ENCODE measurements at places on chromosomes 11 and 22.
A peak's percentile ranks its signal among the peaks of the same experiment; 100 is the strongest.

- no peak for DNase-seq
Observed at GRCh38 chr11:71356280-71356876, 91.8 kb downstream of the DHCR7 start.

DNA sequence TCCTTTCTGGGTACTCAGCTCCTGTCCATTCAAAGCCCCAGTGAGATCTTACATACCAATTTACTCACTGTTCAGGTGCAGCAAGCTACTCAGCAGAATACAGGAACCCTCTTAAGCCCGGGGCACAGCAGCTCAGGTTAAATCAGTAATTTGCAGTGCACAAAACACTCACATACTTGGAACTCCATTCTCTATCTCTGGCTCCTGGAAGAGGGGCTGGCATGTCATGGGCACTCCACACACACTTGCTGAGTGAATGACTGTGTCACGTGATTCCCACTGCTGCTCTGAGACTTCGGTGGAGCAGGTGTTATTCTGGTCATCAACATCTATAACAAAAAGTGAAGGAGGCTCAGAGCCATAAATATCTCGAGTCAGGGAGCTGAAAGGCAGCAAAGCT lies 157.3 kb upstream of the BDNF start:
- DNase-seq = no peak

DNA sequence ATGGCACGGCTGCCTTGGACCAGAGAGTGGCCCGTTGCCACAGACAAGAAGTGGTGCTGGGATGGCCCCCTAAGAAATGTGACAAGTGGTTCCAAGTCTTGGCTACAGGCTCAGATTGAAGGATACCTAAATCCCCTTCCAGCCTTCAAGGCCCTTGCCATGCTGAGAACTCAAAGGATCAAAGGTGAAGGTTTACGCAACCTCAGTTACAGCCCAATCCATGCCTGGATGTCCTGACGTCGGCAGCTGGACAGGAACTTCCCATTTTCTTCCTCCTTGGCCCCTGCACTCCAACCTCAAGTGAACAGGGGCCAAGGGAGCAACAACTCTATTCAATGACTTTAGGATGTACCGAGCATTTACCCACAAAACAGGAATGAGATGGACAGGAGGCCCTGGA lies 95.4 kb downstream of the DHCR7 start:
- DNase-seq = no peak

DNA sequence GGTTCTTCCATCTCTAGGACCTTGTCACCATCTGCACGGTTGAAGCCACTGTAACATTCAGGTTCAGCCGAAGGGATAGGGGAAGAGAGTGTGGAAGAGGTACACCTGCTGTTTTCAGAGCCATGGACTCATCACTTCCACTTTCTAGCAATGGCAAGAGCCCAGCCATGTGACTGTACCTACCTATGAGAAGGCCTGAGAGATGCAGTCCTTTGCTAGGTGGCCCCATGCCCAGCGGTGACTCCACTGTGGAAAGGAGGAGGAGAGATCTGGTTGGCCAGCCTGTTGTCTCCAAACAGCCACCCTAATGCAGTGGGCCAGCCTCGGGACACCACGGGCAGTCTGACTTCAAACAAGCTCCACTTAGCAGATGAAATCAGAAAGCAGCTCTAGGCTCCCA lies 16.0 kb downstream of the RASD2 start:
- DNase-seq = no peak

GRCh38 chr22:33476206-33476605 lies 418.0 kb upstream of the SYN3 start:
- DNase-seq = no peak

- DNase-seq = no peak
Observed at GRCh38 chr11:120563703-120564572, 52.4 kb downstream of the GRIK4 start.

GRCh38 chr11:133082453-133082781 lies 449.9 kb downstream of the OPCML start:
- DNase-seq = no peak

- no peak for DNase-seq
Observed at GRCh38 chr11:20353829-20354434, 9.6 kb upstream of the HTATIP2 start.

GRCh38 chr11:72552399-72552910 lies 118.1 kb upstream of the CLPB start:
- DNase-seq = no peak

DNA sequence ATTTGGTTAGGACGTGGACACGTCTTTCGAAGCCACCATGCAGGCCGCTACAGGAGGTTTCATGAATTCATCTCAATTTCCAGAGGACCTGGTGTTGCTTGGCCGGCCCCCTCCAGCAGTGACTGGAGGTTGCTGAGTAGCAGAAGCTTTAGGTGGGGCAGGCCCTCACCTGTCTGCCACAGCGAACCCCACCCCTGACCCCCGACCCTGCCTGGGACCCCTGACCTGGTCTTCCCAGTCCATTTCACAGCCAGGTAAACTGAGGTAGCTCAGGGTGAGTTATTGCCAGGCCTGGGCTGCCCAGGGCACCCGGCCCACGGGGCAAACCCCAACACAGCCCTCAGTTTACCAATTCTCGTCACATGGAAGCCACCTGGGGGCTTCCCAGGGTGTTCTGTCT lies 39.1 kb upstream of the SMIM38 start:
- no peak for DNase-seq

DNA sequence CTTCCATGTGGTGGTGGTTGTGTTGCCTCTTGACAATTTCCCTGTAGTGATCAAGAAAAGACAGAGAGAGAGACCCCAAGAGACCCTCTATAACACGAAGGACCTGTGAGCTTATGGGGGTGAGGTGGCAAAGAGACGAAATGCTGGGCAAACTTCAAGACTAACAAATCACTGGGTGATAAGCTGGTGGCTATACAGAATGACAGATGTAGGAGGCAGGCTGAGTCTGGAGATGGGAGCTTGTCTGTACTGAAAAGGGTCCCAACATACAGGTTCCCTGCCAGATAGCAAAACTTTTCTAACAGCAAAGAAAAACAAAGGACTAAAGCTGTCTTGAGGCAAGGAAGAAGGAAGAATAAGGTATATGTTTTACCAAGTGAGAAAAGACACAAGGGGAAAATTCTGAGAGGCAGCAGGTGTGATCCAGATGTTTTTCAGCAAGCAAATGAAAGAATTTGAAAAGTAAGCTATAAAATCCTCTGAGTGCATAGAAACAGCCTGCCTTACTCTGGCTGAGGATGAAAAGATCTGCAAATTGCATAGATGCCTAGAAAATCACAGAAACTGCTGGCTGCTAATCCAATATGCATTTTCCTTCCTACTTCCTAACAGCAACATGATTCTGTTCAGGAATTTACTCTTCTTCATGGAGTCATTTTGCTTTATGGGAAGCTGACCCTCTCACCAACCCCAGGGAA lies 21.9 kb upstream of the LYVE1 start:
- DNase-seq = no peak

DNA sequence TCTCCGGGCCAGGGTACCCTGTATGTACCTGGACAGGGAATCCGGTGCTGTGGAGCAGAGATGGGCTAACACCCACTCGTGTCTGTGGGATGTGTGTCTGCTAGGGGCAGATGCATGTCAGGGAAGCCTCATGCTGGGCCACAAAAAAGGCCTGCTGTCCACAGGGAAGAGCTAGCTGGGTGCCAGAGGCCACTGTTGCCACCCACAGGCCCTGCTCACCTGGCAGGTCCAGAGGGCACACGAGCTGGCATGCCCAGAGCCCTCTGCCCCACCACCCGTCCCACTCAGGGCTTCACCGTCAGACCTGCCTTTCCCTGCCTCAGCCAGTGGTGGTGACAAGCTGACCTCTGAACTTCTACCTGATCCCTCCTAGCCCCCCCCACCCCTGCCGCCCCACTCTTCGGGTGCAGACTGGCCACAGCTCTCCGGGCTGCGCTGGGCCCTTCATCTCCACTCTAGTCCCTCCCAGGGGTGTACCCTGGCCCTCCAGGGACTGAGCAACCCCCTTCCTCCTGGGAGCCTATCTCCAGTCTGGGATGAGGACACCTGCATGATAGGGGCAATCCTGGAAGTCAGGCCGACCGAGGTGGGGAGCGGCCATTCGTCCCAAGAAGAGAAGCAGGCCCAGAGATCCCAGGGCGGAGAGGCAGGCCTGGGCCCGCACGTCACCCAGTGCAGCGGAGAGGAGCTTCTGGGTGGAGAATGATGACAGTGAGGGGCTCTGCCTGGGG lies 1.4 kb downstream of the SLC25A22 start:
- DNase-seq = no peak

- DNase-seq = no peak
Observed at GRCh38 chr11:3613998-3614741, 27.6 kb downstream of the ART5 start.

DNA sequence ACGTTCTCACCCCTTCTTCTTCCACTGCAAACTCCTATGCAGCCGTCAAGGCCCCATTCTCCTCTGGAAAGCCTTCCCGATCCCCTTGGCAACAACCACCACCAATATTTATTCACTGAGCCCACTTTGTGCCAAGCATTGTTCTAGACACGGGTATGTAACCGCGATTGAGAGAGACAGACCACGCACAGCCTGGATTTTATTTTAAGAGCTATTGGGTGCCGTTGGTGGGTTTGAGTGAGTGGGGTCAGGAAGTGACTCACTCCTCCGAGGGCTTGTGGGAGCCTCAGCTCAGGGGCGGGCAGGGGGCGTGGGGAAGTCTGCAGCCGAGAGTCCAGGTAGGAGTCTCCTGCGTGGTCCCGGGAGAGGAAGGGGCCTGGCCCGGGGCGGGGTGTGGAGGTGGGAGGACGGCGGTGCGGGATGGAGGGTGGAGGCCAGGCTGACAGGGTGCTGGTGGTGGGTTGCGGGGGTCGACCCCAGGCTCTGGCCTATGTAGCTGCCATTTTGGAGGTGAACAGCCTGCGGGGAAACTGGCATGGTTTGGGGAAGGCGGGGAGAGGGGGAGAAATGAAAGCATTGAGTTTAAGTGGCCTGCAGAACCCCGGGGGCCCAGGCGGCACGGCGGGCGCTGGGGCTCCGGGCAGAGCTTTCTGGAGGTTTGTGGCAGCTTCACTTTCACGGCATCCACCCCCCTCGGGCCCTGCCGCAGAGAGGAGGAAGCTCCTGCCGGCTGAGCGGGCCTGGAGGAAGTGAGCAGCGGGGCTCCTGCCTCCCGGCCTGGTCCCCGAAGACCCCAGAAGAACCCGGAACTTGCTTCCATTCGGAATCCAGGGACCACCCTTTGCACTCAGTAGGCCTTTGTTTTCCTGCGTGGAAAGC lies 547 bp downstream of the PARVG start:
- DNase-seq = peak; percentile 75

DNA sequence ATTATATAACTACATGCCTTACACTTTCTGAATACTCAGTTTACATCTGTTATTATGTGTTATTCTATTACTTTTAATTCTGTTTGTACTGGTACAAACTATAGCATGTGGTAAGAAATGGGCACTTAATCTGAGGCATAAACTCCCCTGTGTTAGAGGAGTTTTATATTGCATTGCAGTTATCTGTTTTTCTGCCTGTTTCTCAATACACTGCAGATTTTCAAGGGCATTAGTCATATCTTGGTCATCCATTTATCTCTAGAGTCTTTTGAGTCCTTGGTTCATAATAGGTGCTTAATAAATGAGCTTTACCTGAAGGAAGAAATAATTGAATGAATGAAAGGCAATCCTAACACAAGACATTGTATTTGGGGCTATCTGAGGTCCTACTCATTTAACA lies 182.9 kb upstream of the CTSC start:
- DNase-seq = no peak

GRCh38 chr11:75563978-75564552 lies 2.0 kb downstream of the SERPINH1 start:
- no peak for DNase-seq

GRCh38 chr11:35945137-35945518 lies 1.3 kb downstream of the LDLRAD3 start:
- no peak for DNase-seq

DNA sequence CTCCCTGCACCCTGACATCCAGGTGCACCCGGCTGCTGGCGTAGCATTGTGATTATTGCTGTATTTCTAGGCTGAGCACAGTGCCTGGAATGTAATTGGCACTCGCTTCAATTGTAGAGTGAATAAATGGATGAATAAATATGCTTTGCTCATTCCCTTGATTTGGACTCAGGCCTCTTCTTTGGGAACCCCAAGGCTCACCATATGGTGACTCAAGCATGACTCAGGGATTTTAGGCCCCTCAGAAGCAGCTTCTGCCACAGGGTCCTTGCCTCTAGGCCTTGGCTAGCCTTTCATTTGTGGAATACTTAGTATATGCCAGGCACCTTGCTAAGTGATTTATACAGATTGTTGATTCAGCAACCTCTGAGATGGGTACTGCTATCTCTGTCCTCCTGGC lies 78.9 kb downstream of the GRIK4 start:
- no peak for DNase-seq
